ENCODE measurements at places on chromosomes 1 and 21.

DNA sequence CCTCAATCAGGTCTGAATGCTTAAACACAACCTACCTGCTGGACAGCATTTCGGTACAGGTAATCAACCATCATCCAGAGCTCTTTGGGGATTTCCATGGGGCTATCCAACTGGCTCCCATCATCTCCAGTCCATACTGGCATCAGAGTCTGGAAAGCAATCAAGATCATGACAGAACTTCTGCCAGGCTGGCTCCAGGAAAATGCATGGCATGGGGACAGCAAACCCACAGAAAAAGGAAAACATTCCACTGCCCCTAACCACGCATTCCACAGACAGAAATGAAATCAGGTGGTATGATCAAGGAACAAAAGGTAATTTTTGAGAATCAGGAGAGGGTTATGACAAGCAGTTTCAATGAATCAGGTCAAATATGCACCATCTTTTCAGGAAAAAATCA lies 9.1 kb upstream of the MTF1 start:
- DNase-seq: no peak

DNA sequence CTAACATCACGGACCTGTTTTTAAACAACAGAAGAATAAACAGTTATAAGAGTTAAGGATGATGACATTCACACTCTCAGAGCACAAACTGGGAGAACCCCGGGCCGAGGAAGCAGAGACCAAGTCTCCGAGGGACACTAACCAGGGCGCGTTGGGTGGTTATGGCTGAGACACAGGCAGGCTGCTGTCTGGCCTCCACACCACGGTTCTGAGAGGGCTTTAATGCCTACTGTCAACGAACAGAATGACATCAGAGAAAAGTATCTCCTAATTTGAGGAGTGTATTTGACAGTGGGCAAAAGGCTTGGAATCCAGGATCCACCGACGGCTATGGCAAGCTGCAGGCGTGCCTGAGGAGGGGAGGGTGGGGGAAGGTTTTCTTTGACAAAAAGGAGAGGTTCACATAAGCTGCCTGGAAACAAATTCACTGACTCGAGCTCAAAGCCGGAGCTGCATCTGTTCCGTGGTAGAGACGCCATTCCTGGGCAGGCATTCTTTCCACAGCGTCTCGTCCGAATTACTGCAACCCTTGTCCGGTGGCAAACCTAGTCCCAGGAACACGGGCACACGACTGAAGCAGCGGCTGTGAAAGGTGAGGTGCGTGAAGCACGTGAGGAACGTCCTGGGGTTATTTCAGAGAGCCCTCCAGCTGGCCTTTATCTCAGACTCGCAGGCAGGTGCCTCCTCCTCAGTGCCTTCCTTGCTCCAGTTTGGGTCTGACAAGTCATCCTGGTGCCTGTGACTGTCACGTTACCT lies 9.4 kb downstream of the POFUT2 start:
- no peak for DNase-seq

DNA sequence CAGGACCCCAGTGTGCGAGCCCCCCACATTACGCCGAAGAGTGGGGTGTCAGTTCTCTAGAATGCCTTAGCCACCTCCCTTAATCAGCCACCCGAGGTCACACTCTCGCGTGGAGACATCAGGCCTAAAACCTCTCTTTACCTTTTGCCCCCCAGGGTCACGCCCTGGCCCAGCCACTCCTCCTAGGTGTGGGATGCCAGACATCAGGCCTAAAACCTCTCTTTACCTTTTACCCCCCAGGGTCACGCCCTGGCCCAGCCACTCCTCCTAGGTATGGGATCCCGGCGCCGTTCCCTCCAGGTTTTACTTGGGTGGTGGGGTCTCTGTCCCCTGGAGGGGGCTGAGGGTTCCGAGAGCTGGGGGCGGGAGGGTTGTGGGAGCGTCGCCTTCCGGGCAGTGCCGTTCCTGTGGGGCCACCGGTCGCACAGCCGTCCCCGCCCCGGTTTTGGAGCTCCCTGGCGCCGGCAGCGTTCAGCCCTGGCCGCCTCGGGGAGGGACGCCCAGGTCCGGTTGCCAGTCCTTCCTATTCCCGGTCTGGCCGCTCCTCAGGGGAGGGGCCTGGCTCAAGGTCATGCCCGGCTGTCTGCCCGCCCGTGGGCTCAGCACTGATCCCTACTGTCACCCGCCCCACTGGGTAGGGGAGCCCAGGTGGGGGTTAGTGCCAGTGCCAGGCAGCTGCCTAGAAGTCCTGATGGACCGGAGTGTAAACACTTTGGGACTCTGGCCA lies 882 bp downstream of the VPS13D start:
- DNase-seq: no peak

DNA sequence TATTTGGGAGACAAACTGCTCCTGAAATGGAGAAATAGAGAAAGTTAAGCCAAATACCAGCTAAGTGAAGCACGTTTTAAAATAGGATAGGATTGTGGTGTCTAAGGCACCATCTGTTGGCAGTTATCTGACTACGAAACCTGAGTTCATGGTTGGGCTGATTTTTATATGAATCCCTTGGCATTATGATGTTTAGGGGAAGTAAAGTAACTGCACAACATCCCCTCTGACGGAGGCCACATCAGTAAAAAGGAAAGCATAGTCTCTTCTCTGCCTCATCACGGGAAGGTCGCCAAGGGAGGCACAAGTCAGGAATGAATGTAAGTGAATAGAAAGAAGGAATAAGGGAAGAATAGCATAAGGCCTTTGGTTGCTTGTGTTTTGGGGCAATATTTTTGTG lies 128.0 kb downstream of the PRRX1 start:
- DNase-seq: no peak

DNA sequence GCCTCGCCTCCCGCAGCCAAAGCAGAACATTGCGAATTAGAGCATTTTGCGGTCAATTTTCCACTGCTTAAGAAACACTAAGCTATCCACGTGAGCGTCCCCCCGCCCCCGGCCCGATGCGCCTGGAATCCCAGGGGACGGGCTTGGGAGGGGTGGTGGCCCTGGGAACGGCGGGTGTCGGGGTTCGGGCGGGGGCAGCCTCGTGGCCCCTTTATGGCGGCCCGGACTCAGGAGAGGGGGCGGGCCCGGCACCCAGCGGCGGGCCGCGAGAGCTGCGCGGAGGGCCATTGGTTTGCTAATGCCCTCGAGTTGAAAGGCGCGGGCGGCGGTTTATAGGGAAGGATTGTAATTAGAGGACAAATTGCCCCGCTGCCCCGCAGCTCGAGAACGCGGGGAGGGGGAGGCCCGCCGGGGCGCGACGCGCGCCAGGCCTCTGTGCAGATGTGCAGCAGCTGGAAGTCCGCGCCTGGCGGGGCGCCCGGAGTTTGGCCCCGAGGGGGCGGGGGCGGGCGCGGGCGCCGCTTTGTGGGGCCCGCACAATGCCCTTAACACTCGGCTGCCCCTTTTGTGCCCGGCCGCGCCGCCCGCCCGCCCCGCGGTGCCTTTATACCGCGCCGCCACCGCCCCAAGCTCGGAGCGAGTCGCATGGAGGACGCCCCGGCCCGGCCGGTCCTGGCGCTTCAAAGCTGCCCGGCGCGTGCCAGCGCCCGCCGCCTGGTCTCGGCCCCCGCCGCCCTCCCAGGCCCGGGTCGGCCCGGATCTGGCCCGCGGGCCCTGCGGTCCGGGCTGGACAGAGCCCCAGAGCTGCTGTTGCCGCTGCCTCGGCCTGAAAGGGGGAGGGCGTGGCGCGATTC lies 1.9 kb upstream of the HES3 start:
- DNase-seq: no peak

DNA sequence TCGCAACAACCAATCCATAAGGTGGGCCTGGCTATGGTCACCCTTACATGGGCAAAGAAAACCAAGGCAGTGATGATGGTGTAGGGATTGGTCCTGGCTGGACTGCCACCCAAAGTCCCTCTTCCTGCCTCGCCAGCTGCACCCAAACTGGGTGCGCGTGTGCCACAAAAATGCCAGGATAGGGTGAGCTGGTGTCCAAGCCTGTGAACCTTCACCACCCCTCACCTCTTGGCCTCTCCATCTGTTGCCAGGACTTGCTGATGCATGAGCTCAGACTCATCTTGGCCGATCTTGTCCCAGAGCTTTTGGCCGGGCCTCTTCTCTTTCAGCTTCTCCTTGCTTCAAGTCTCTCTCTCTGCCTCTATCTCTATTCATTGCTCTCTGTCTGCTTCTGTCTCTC lies 41.8 kb downstream of the FOXD2 start:
- no peak for DNase-seq

DNA sequence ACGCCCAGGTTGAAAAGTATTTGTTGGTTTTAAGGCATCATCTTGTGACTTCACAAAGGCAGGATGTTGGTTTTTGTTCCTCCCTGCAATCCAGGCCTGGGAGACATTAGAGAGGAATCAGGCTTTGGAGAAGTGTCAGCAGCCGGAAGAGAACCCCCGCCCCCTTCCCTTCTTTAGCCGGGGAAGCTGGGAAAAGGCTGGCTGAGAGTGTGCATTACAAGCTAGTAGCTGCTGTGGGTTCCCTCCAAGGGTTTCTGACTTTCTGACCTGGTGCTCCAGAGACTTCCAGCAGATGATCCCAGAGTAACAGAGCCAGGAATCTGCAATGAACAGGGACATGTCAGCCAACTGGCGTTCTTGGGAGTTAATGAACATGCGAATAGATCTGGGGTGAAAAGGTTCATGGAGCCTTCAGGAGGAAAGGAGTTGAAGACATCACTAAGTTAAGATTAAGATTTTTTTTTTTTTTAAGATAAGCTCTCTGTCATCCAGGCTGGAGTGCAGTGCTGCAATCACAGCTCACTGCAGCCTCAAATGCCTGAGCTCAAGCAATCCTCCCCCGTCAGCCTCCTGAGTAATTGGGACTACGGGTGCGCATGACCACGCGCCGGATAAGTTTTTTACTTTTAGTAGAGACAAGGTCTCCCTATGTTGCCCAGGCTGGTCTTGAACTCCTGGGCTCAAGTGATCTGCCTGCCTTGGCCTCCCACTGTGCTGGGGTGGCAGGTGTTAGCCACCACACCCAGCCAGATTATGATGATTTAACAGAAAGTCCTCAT lies 7.5 kb downstream of the DISP3 start:
- DNase-seq: no peak

GRCh38 chr1:100325415-100326324 lies 26.6 kb upstream of the CDC14A start:
- no peak for DNase-seq

DNA sequence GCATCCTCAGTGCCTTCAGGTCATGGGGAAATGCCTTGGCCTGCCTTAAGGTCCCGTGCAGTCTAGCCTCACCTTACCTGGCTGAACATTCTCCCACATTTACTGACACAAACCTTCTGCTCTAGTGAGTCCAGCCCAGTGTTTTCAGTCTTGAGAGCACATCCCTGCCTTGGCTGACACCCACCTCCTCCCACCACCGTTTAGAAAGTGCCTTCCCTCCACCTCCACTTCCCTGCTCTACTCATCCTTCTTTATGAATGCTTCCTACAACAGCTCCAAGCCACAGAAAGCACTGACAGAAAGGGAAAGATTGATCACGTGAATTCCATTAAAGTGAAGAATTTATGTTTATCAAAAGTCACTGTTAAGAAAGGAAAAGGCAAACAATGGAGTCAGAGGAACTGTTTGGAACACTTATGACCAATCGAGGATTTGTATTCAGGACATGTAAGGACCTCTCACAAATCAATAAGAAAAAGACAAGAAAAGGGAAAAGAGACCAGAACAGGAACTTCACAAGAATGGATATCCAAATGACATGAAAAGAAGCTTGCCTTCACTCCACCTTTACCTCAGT lies 59.8 kb downstream of the DDR2 start:
- no peak for DNase-seq

- no peak for DNase-seq
Observed at GRCh38 chr1:60924165-60924564, 158.2 kb upstream of the NFIA start.

DNA sequence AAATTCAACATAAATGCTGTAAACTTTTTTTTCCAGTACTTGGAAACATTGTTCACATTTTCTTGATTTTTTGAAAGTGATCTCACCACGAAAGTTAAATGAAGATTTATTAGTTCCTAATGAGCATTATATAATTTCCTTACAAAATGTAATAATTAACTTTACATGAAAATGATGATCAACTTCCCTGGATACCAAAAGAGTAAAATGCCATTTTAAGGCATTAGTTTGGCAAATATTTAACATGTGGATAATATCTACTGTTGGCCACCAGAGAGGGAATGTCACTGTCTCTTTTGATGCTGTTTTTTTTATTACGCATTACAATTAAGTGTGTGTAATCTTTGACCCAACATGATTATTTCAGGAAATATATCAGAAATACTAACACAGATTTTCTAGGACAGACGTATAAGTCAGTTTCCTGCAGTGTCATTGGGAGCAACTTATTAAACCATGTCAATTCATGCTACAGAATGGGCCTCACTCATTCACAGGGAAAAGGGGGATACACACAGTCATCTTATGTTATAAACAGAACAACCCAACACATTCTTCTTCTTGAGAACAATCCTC lies 903.9 kb upstream of the ADGRL2 start:
- no peak for DNase-seq

DNA sequence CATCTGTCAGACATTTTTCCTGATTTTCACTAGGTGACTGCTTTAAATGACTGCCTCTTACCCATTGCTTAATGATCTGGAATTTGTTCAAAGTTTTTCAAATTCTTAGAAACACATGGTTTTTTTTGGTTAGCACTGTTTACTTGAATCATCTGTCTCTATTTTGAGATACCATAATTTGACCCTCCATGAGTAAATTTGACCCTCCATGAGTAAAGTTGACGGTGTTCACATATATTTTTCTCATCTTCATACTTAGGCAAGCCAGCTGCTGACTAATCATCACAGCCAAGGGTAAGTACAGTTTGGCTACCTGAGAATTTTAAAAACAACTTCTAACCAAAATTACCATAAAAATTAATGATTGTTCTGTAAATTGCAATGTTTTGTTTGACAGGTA lies 586.5 kb downstream of the PTBP2 start:
- DNase-seq: no peak

GRCh38 chr1:8598060-8598724 lies 219.2 kb downstream of the RERE start:
- DNase-seq: no peak

- DNase-seq: no peak
Observed at GRCh38 chr1:38891753-38892152, 10.4 kb upstream of the GJA9 start.

GRCh38 chr1:236103646-236104218 lies 38.6 kb upstream of the GPR137B start:
- peak; percentile 57 for DNase-seq

GRCh38 chr1:208207388-208208131 lies 36.6 kb downstream of the PLXNA2 start:
- DNase-seq: no peak

- DNase-seq: peak; percentile 48
Observed at GRCh38 chr1:147245586-147246021, 3.1 kb downstream of the CHD1L start.

GRCh38 chr1:163439471-163439870 lies 117.7 kb downstream of the NUF2 start:
- DNase-seq: no peak

DNA sequence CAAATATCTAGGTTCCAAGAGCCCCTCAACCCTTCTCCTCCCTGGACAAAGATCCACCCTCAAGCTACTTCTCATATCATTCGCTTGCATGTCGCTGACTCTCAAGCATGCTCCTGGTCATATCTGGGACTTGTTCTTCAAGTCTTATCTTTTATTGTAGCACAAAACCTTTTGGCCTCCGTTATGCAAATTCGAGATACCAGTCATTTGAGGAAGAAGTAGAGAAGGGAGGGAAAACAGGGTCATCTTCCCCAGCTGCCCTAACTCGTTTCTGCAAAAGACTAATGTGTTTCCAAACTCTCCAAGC lies 63.8 kb upstream of the ETS2 start:
- DNase-seq: no peak

Measured in activated CD4-positive, alpha-beta T cell treated with anti-CD3 and anti-CD28 coated beads, Interleukin-2, amount 50 U/mL, for 16 hours (primary cell).